ENCODE measurements at places on chromosomes 16 and 17.

DNA sequence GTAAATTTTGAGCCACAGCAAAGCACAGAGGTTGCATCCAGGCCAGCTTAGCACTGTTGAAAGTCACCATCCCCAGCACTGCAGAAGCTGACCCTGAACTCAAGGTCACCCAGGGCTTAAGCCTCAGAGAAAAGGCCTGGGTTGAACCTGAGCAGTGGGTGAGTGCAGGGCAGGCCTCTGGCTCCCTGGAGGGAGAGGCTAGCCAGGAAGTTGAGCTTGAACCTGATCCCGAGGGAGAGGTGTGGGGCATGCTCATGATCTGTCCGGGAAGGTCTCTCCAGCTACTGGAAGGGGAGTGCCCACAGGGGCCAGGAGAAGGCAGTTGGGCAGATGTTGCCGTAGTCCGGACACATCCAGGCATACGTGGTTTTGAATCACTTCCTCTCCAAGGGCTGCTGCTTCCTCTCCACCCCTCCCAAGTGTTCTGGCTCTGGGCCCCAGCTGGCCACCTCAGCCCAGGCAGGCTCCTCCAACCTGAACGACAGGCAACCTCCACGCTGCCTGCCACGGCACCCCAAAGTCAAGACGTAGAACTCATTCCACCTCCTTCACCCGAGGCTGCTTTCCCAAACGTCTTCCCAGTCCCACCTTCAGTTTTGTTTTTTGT, 18.4 kb downstream of the CARHSP1 start:
- peak; percentile 42 for DNase-seq

DNA sequence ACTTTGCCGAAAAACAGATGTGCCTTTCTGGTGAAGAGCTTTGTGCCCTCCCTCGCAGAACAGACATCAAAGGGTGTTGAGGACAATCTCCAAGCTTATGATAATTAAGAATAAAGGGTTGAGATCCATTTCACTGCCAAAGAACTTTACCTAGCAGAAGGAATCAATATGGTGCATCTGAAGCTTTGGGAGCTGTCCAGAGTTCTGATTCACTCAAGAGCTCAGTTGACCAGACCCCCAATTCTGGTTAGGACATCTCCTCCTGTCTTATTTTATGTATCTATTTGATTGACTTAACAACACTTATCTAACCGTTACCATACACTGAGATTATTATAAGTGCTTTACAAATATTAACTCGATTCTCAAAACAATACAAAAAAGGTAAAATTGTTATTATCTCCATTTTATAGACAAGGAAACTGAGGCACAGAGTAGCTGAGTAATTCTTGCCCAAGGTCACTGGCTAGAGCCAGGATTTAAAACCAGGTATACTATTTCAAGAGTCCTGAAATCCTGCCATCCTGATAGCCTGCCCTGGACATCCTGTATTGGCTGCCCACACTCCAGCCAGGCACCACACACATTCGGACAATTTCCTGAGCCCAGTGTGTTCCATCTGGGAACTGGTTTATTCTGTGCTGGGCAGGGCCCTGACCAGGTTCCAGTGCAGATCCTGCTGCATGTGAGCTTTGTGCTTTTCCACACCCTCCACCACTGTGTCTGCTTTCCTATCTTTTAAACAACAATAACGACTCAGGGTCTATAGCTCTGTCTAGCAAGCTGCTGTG, 29.8 kb downstream of the PITPNM3 start:
- no peak for DNase-seq

DNA sequence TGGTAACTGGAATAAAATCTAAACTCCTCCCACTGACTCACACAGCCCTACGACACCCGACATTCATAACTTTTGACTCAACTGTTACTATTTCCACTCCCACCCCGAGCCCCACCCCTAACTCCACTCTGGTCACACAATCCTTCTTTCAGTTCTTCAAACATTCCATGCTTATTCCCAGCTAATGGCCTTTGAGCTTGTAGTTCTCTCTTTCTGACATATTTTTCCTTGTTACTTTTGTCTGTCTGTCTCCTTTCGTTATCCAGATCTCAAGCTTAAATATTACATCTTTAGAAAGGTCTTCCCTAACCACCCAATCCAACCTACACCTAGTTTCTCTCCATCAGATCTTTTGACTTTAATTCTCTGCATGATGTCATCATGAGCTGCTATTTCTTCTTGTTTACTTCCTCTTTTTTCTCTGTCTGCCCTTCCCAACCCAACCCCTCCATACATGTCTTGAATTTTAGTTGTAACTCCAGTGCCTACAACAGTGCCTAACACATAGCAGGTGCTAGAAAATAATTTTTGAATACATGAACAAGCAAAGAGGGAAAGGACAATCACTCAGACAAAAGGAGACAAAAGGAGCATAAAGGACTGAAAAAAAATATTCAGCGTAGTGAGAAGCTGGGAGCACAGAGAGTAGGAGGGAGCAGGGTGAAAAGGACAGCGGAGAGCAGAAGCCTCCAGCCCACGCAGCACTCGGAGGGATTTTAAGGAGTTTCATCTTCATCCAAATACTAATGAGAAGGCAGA, 65.2 kb upstream of the SMIM36 start:
- no peak for DNase-seq

DNA sequence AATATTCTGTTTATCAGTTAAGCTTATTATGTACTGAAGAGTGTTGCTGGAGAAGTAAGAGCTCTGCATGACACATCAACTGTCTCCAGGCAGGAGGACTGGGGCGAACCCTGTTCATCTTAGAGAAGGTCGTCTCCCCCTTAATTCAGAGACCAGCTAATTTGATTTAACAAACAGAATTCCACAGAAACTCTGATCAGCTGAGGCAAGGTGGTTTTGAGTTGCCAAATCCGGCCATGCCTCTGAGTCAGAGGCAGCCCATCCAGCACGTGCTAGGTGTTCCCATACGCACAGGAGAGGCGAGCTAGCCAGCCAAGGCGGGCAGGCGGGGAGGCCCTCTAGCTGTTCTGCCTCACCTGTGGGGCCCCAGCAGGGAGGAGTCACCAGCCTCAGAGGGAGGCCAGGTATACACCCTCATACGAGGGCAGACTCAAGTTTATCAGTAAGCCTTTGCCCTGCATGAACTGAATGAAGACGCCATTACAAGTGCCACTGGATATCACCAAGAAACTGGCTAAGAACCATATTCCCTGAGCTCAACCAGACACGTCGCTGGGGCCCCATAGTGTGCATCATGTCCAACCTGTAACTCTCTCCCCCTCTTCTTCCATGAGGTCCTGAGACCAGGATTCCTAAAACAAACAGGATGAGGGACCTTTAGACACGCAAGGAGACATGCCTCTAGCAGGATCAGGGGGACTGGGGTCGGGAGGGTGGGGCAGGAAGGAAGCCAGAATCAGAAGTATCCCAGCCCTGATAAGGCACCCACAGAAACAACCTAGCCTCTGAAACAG, 25.7 kb downstream of the STAT5A start:
- DNase-seq, result no peak

GRCh38 chr17:79370126-79370525, 240.7 kb downstream of the RBFOX3 start:
- DNase-seq, result peak; percentile 11

- no peak for DNase-seq
Measured at GRCh38 chr17:43517615-43518386, 28.3 kb downstream of the ETV4 start.

- no peak for DNase-seq
Measured at GRCh38 chr16:57401943-57402640, 2.5 kb upstream of the CCL17 start.
